ENCODE measurements at places on chromosomes 5 and 9.

- no peak for DNase-seq
These were observed 212.5 kb downstream of the FANCC start for GRCh38 chr9:95104980-95105379.

DNA sequence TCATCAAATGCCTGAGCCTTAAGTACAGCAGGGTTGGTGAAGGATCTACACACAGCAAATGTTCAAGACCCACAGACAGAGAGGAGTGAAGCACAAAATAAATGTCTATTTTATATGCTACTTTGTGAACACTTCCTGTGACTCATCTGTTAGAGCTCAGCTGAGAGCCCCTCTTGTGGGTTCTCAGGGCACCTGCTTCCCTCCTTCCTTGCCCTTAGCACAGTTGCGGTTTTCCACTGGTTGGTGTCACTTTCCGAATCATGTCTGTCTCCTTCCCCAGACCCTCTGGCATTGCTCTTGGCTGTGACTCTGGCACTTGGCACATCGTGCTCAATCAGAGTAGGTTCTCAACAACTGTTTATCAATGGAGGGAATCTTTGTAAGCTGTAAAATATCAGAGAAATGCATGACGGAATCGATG, 128.5 kb upstream of the STC2 start:
- DNase-seq: no peak

DNA sequence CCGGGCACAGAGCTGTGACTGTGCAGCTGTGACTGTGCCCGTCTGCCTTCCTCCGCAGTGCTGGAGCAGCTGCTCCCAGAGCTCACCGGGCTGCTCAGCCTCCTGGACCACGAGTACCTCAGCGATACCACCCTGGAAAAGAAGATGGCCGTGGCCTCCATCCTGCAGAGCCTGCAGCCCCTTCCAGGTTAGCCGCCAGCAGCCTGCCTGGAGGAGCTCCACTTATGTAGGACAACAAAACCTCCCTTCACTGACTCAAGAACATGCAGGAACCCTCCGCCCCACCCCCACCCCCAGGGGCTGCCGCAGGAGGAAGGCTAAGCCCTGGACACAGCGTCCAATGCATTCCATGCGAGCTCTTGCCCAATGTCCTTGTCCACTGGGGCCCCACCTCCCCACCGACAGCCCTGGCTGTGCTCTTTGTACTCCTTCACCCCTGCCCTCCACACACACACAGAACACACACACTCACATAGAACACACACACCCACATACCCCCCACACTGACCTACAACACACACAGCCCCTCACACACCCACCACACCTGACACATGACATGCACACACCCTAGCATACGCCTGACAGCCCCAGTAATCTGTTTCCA, 27.9 kb downstream of the AFAP1L1 start:
- no peak for DNase-seq

GRCh38 chr9:110161940-110162339, 46.0 kb downstream of the C9orf152 start:
- no peak for DNase-seq

DNA sequence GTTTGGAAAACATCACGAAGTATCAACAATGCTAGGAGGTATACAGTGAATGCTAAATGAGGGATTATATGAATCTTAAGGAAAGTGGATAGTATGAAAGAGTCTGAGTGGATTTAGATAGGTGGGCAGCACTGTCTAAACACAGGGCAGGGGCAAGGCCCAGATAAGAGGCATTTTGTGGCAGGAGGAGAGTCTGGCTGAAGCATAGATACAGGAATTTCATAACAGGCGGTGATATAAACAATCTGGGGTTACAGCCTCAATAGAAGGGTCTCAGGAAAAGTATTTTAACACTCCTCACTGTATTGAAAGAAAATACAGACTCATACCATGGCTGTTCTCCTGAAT, 96.9 kb downstream of the PLPP1 start:
- DNase-seq: no peak

DNA sequence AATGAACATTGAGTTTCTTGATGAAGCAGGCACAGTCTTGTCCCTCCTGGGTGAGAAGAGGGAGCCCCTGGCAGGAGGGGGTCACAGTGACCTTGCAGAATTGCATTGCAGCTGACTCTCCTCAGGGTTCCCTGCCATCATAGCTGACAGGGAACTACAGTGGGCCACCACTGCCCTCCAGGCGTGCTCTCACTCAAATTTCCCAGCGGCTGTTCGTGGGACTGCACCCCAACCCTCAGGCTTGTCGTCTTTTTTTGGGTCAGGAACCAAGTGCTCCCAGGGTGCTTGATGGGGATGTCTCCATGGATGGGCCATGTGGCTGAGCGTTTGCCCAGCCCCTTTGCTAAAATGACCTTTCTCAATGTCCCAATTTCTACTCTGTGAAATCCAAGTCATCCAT, 215.8 kb downstream of the MELK start:
- DNase-seq: no peak

- no peak for DNase-seq
These were observed 26.3 kb upstream of the TNPO1 start for GRCh38 chr5:72790186-72790585.

GRCh38 chr9:122095010-122095767, 2.1 kb upstream of the TTLL11 start:
- DNase-seq: no peak

- DNase-seq: no peak
These were observed 3.2 kb upstream of the ALDH1B1 start for GRCh38 chr9:38389313-38389712.

DNA sequence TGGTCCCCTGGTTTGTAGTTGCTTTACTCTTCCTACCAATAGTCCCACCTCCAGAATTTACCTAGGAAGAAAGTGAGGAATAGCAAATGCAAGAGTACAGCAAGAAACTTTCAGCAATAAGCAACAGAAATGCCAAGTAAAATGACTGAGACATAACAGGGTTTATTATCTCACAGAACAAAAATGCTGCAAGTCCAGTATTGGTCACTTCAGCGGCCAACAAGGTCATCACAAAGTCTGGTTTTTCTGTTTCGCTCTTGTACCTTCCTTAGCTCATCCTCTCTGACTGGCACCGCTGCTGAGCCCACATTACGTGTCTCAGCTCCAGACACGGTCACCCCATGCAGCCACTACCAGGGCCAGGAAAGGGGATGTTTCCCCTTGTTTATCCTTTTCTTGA, 82.7 kb downstream of the RFK start:
- no peak for DNase-seq

DNA sequence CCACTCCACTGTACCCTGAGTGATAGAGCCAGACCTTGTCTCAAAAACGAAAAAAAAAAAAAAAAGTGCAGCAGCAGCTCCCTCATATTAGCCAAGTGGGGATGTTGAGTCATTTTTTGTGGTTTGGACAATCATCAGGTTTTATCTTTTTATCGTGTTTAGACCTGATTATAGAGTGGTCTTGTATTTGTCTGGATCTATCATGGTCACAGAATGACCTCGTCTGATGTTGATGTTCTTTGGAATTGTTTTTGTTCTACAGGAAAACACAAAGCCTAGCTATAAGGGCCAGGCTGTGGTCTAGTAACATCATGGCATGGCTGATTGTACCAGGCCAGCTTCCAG, 1.6 kb upstream of the FBXW11 start:
- no peak for DNase-seq

DNA sequence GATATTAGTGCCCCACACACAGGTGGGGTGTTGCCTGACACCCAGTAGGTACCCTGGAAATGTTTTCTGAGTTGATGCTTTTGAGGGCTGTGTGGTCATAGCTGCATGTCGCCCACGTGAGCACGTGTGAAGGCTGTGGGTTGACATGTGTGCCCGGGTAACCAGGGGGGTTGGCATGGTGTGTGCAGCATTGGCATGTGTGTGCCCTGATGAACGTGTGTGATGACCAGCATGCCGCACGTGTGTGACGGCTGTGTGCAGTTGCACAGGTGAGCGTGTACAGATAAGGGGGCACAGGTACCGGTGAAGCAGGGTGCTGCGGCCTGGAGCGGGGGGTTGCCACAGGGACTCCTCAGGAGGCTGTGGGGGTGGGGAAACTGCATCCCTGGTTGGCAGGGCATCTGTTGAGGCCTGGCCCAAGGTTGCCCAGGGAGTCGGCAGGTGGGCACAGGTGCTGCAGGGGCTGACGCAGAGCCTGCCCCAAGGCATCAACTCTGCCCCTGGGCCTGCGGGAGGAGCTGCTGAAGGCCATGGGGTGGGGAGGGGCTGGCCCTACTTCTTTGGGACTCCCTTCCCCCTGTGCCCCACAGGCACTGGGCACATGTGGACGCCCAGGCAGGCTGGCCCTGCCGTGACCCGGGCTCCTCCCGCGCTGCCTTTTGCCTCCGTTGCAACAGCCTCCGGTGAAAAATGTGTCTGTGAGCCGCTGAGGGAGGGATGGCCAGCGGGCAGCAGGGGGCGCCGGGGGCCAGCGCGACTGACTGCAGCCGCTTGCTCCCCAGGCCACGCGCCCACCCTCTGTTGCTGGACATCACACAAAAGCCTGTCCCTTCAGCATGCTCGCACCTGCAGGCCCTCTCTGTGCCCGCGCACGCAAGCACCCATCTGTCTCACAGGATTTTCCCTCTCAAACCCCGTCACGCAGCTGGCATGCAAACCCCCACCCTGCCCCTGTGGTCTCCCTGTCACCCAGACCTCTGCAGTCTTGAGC, 2.2 kb downstream of the UNC5A start:
- no peak for DNase-seq

GRCh38 chr9:20744036-20744630, 60.1 kb downstream of the FOCAD start:
- DNase-seq: no peak

GRCh38 chr9:122309861-122310260, 45.2 kb downstream of the MRRF start:
- DNase-seq: no peak

DNA sequence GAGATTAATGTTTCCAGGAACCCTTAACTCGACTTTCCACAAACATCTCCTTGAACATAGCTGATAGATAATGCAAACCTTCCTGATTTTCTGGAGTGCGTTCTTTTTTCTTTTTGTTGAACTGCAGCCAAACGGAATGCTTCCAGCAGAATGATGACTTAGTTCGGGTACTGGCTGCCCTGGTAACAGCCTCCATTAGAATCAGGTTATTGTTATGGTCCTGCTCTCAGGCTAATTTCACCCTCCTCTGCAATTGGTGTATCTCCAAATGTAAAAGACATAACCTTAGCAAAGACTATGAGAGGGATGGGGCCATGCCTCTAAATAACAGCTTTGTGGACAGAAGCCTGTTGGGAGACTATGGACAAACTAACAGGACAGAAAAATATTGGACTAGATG, 116.5 kb downstream of the PDE4D start:
- DNase-seq: no peak

DNA sequence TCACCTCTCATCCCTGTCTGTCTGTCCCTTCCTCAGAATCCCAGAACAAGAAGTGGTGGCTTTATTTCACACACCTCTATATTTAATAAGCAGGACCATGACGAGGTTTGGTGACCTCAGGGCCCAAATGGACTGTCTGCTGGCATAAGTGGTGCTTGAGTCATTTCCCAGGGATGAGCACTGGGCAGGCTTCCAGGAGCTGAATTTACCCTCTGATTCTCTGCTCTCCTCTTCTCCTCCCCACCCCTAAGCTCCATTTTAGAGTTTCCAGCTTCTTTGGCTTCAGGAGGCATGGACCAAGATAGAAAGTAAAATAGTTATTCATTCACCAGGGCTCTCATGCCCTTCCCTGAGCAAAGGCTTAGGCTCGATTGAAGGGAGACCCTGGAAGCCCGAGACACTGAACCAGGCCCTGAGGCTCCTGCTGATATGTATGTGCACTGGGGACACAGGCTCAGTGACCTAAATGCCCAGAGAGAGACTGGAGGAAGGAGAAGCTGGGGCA, 69.1 kb downstream of the PPARGC1B start:
- DNase-seq: no peak

DNA sequence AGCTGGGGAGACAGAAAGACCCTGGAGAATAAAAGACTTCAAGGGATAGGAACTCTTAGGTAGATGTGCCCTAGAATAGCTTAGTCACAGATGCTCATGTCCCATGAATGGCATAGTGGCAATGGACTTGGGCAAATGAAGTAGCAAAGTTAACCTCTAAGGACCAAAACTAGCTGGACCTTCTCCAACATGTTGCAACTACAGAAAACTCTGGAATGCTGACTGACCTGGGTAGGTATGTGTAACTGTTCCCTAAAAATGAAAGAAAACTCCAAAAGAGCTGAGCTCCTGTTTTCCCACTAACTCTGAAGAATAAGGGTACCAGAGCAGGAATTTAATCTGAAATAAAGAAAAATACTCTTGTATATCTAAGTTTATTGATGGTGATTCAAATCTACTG, 12.5 kb upstream of the LPAR1 start:
- DNase-seq: no peak

DNA sequence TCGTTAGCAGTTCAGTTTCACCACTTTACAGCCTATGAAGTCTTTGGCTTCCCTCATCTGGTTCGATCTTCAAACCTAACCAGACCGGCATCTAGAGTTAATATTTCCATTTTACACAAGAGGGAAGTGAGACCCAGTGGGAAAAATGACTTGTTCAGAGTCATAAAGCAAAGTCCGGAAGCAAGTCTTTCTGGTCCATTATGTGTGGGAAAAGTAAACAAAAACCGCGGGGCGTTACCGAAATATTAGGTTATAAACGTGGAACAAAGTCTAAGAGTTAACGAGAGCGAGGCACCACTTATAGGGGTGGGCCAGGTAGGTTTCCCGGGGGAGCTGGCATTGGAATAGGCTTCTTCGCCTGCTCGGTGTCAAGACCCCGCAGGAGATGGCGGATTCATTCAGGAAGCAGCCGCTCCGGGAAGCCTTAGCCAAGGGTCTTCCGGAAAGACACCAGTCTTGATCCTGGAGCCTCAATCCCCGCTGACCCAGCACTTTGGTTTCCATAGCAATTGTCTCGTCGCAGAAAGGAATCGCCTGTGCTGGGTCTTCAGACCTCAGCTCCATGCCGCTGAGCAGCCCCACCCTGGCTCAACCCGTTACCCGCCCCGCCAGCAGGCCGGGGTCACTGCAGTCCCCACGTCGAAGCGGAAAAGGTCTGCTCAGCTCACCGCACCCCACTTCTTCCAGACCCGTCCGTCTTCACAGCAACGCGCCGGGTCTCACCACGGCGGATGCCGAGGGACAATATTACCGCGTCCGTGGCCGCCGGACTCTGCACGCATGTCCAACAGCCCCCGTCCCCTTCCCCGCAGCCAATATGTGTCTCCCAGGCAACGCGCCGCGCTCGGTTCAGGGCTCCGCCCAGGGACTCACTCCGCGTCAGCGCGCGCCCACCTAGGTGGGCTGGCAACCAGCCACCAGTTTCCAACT, at the start of gene C5orf52:
C5orf52 (plus strand) TSS at position 872 of the 930 bp plus-strand sequence. CDS start 82 bp downstream, outside the sequence.
- DNase-seq: peak; percentile 8

GRCh38 chr5:157400741-157401495, 59.1 kb upstream of the NIPAL4 start:
- no peak for DNase-seq
